Fibroblast of upper back skin (primary cell): ENCODE measurements at places on chromosomes 7 and 10.
A peak's percentile ranks its signal among the peaks of the same experiment; 100 is the strongest.

GRCh38 chr10:113126229-113127201, 176.5 kb downstream of the TCF7L2 start:
- DNase-seq: peak; percentile 73

DNA sequence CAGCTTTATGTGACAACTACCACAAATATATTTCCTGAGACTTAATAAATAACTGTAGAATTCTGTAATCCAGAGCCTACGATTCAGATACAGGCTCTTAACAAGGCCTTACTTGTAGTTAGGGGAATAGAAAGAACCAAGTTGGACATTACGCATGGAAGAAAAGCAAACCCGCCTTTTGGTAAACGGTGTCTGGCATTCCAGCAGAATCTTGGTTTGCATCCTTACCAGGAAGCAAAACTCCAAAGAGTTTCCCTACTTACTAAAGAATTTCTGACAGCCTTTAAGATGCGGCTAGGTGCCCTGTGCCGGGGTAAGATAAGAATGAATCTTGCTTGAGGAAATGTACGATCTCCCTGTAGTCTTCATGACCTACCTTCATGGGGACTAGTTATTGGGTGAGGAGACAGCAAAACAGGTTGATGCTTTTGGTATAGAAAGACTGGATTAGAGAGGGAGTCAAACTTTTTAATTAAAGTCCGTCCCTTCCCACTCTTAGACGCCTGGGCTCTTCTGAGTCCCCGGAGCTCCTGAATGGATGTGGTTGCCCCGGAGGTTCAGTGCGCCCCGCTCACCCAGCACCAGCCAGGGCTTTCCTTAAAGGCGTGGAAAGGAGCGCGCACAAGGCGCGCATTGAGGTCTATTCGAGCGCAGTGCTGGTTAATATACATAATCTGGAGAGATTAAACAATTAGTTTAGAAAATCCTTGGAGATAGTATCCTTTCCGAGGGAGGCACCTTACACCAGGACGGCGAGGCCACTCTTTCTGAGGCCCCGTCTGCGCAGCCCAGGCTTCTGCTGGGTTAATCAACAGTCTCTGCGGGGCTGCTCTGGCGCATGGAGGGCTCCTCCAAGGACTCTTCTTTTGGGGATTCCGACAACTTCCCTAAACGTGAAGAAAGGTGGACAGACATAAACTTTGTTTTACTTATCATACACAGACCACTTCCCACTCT, 11.5 kb downstream of the PTF1A start:
- DNase-seq: no peak

GRCh38 chr10:127561647-127562046, 12.5 kb downstream of the NPS start:
- no peak for DNase-seq

- DNase-seq: no peak
These were observed 19.4 kb downstream of the MMP21 start for GRCh38 chr10:125756196-125756595.

DNA sequence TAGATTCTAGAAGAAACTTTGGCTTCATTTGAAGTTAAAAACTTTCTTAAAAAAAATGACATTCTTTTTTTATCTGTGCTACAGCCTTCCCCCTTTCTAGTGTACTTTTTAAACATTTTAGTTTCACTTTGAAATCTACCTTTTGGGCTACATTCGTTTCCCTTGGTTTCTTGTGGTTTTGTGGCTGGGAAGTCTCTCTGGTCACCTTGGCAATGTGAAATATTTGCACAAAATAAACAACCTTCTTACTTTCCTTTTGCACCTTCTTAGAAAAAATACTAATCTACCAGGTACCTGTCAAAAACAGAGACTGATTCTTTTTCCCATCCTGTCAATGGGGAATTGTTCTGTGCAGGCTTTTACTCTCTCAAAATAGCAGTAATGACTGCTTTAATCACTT, 350.2 kb downstream of the GATA3 start:
- DNase-seq: no peak

DNA sequence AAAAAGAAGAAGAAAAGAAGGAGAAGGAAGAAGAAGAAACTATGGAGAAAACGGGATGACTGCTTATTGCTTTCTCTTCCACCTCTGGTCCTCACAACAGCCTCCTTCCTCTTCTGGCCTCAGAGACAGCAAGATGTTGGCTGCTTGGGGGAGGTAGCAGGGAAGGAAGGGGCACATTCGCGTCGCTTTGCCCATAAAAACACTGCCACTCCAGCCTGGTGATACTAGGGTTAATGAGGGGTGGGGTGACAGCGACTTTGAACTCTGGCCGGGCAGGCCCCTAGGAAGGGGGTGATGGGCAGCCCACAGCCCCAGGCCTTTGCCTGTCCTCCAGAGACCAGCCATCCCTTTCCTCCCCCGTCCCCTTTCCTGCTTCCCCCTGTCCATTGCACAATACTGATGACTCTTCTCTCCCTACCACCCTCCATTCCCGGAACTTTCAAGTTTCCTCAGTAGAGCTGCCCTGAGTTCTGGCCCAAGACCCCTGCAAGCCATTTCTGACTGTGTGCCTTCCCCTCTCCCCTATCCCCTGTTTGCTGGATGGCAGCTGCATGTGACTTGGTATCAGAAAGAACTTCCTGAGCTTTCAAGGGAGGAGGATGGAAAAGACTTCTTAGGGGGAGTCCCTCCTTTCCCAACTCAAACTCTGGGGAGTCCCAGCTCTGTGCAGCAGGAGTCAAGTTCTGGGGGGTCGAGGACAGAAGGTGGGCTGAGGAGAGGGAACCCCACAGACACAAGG, 2.2 kb upstream of the CUEDC2 start:
- peak; percentile 70 for DNase-seq

DNA sequence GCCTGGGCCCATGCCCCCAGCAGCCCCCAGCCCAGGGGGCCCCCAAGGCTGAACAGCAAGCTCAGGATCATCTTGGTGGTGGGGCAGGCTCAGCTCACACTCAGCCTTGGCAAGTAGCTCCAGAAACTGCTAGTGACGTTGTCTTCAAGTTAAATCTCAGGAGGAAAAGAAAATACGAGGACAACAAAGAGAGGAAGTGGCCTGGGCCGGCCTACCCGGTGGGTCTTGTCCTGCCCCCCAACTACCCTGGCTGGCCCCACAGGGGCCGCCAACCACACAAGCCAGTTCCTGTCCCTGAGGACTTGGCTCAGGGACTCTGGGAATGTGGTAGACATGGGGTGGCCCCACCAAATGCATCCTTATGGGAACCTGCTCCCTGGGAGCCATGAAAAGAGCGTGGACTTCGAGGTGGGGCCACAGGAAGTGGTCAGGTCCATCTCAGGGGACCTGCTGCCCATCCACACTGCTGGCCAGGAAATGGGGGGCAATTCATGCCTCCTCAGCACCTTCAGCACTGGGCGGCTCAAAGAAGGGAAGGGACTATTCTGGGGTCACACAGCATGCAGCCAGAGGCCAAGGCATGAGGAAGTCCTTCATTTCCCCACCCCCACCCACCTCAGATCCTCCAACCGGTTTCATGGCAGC, at the start of gene MMRN2:
MMRN2 (minus strand) TSS at position 145 of the 645 bp plus-strand sequence; CDS start at position 71, 74 bp downstream.
- DNase-seq: no peak

DNA sequence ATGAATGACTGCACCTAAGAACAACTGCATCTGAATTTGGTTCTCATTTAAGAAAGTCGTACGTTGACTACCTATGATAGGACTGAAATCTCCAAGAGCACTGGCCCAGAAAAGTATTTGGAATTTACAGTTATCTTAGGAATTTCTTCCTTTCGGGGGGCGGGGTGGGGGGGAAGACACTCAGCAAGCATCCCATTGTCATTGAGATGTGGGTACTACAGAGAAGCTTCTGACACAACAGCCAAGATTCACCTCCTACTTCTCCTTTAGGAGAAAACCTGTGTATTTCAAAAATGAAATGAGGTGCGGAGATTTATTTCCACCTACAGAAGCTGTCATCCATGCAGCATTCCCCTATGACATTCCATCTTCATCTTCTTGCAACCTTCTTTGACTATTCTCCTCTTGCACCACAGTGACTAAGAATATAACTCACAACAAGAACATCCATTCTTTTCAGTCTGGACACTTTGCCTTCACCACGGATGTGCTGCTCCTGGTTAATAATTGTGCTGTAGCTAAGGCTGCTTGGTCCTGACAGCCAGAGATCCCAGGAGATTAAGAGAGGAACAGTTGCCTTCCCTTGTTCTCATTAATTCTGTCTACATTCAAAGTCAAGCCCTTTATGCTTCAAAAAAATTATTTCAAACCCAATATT, 98.4 kb upstream of the FRMD4A start:
- DNase-seq: no peak

DNA sequence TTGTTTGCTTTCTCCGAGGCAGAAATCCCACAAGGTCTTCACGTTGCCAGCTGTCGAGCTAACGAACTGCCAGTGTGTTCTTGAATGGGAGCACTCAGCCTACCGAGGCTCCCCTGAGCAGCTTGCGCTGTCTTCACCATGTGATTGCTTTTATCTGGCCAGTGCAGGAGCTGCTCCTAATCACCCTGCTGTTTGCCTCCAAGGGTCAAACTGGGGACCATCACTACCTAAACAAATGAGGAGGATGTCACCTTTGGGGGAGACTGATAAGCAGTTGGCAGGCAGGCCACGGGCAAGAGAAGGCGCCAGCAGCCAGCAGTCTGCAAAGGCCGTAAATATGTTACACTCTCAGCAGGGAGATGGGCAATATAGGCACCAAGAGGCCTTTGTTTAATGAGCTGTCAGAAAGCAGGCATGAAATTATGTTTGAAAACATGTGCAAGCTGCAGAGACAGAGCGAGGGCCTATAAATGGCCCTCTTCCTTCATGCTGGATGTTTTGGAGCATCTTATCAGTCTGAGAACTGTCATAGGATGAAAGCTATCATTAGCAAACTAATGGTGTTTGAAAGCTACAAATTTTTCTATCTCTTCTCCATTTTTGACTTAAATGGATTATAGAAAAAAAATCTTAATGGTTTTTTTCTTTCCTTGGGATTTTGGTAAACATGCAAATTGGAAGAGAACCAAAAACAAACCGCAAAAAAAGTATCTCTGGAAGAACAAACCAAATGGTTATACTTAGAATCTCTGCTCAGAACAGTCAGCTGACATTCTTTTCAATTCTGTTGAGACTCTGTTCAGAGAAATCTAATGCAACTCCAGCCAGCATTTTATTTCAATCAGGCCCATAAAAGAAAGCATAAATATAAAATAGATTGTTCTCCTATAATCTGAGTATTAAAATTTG, 267.3 kb upstream of the NPVF start:
- DNase-seq: no peak

DNA sequence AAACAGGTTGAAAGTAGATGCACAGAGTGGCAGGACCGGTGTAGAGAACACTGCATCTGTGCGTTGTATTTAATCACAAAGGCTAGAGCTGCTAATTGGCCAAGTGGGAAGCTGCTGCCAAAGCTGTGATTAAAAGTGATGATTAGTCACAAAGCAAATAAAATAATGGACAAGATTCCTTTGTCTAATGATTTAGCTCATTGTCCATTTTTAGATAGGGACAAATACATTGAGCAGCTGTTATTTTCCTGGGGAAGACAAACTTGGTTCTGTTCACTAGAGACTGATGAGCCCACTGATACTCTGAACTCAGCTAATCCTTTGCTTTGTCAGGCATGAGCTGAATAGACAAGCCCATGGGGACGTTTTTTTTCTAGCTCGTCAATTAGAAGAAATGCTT, 19.7 kb downstream of the UBE3C start:
- DNase-seq: no peak

DNA sequence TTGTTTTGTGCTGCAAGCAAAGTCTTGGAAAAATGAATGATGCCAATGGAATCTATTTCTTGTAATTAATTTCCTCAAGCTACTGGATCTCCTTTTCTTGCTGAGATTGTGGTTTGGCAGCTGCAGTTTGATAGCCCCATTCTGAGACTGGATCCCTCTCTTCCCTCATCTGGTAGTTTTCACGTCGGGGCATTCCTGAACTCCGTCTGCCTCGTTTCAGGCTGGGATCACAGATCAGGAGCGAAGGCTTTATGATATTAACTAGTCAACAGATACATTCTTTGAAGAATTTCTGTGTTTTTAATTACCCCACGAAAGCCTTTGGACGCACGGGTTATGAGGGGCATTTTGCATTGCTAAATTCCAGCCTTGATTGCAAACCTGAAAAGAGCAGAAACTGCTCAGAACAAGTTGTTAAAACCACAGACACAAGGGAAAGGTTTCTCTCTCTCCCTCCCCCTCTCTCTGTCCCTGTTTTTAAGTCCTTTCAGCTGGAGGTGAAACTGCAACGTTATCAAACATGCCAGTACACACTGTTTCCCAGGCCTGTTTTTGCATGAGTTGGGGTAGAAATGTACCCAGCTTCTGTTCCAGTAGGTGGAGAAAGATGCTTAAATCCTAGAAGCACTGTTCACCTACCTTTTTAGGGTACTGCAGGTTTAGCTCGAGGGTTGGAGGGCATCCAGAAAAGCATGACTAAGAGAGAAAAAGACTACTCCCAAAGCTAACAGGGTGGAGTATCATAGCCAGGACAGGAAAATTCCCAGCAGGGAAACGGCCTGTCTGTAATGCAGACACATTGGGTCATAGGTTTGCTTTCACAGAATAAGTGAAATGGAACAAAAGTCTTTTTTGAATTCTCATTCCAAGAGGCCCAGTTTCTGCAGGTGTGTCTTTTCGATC, 124.3 kb downstream of the CUX1 start:
- DNase-seq: peak; percentile 88
